Skeletal muscle cell (primary cell): ENCODE measurements at places on chromosomes 3 and 15.

DNA sequence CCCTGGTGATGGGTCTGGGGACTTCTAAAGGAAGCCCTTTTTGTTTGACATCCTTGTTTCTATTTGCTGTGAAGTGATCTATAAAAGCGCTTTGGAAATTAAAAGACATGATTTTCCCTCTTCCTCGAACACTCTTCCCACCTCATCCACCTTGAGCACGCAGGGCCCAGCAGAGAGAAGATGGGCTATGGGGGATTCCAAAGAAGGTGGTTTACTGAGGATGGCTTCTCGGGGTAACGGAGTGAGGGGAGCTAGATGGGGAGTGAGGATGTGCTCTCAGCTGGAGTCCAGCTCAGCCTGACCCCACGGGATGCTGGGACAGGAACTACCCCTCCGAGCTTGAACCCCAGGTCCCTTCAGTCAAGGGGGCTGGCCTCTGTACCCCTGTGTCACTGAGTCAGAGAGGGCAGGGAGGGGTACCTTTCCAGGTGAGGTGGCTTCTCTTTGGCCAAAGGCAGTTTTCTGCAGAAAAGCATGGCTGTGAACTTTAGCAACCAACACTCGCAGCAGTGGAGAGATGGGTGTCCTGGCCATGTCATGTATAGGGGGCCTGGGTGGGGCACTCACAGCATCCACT, 180.7 kb upstream of the SMAD3 start:
- no peak for DNase-seq

DNA sequence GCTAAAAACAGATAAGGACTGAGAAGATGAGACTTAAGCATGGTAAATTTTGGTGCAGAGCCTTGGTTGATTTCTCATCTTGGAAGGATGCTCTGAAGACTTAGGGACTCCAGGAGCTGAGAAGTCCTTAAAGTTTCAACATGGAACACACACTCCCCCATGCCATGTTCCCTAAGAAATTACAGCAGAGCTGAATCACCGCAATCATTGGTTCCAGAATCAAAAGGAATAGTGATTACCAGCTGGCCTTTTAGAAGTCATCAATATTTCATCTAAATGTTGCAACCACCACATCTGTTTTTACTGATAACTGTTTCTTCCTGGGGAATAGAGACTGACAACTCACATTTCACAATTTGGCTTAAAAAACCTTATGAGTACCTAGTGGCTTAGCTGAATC, 229.3 kb downstream of the MINAR1 start:
- no peak for DNase-seq

DNA sequence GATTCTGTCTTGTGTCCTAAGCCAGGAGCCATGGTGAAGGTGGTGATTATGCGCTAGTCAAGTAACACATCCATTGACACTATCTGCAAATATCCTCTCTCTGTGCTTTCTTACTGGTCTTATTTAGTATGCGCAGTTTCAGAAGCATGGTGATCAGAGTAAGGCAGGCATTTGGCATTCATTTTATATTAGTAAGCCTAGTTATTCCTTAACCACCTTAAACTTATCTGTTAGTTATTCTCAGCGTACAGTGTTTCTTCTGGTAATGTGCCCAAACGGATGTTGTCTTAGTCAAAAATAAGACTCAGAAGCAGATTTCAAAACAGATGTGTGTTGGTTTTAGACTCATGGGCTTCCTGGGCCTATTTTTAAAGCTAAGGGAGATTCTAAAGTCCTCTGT, 329.2 kb downstream of the GRM7 start:
- DNase-seq, result no peak

GRCh38 chr3:124923833-124924232, 10.7 kb downstream of the MUC13 start:
- DNase-seq, result no peak

- no peak for DNase-seq
Measured at GRCh38 chr3:100880072-100880471, 113.1 kb downstream of the ABI3BP start.

DNA sequence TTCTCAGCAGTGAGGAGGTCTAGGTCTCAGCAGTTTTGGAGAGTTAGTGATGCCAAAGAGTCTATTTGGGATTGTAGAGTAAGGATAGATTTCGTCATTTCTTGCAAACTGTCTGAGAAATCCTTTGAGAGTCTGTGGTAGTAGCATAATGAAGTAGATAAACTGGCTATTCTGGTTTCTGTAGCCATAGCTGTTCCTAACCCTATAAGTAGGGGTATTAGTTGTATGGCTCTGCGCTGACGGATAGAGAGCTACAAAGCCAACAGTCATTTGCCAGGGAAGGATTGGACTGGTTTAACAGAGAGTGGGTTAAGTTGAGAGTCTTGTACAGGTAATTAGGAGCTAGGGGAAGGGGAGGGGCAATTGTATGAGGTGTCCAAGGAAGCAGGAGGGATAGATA, 50.6 kb downstream of the KLHDC8B start:
- no peak for DNase-seq

DNA sequence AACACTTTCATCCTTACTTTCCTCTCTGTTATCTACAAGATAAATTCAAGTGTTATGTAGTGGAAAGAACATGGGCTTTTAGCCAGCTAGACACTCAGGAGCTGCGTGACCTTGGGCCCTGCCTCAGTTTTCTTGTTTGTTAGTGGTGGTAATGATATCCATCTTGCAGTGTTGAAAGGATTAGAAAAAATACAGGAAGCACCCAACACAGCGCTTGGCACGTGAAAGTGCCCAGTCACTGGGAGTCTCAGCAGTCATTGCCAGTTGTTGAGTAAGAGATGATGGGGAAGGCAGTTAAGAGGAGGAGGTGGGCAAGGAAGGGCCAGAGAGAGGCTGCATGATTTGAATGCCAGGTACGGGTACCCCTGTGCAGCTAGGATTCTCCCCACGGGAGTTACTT, 5.3 kb downstream of the PDIA5 start:
- DNase-seq, result no peak

DNA sequence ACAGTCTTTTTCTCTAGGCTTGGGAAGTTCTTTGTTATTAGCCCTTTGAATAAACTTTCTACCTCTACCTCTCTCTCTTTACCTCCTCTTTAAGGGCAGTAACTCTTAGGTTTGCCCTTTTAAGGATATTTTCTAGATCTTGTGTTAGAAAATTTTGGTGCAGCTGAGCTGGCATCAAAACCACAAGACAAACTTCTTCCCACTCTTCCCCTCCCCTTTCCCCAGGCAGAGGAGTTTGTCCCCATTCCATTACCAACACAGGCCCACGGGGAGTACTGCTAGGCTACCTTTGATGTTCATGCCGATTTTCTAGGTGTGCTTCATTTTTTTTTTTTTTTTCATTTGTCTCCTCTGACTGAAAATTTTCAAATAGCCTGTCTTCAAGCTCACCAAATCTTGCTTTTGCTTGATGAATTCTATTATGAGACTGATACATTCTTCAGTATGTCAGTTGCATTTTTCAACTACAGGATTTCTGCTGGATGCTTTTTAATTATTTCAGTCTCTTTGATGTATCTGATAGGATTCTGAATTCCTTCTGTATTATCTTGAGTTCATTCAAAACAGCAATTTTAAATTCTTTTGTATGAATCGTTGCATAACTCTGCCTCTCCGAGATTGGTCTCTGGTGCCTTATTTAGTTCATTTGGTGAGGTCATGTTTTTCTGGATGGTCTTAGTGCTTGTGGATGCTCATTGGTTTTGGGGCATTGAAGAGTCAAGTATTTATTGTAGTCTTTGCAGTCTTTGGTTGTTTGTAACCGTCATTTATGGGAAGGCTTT, 112.0 kb downstream of the UBE2E2 start:
- no peak for DNase-seq

DNA sequence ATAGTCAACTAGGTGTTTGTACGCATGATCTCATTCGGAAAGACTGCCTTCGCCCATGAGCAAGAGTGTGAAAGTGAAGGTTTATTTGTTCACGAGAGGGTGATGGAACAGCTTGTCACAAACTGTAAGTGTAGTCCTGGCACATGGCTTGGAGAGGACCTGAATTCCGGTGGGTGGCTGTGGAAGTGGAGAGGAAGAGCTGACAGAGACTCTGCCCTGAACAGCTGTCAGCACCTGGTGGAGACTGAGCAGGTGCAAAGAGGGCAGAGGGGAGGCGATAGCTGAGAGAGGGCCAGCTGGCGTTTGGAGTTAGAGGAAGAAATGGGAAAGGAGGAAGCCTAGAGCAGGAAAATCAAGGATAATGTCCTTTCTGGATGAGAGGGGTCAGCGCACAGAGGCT, 155.7 kb downstream of the EEFSEC start:
- DNase-seq, result no peak

- DNase-seq, result no peak
Measured at GRCh38 chr3:126526668-126527005, 2.7 kb downstream of the CHST13 start.
